Activated T-cell treated with anti-CD3 and anti-CD28 coated beads for 4 hours (primary cell): ENCODE measurements at places on chromosomes 11 and 22.

GRCh38 chr22:23145878-23146470 is 697 bp downstream of the RAB36 start:
- no peak for DNase-seq

- DNase-seq: no peak
Measured at GRCh38 chr11:60056349-60056969, at the start of gene MS4A3. Gene MS4A3 (plus strand): TSS chr11:60056665. CDS start chr11:60061161, 4,496 bp downstream.

GRCh38 chr11:19648321-19648720 is 64.3 kb upstream of the NAV2 start:
- no peak for DNase-seq

- DNase-seq: no peak
Measured at GRCh38 chr22:26395926-26396325, 33.1 kb upstream of the ASPHD2 start.

DNA sequence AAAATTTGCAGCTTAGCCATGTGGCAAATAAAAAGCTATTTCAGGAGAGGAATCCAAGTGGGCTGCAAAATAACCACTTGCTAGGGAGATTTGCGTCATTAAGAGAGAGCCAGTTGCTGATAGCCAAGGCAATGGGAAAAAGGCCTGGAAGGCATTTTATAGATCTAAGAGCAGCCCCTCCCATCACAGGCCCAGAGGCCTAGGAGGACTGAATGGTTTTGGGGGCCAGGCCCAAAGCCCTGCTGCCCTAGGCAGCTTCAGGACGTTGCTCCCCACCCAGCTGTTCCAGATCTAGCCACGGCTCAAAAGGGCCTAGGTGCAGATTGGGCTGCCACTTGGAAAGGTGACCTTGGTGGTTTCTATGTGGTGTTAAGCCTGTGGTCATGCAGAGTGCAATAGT is 169.0 kb downstream of the AASDHPPT start:
- DNase-seq: no peak

DNA sequence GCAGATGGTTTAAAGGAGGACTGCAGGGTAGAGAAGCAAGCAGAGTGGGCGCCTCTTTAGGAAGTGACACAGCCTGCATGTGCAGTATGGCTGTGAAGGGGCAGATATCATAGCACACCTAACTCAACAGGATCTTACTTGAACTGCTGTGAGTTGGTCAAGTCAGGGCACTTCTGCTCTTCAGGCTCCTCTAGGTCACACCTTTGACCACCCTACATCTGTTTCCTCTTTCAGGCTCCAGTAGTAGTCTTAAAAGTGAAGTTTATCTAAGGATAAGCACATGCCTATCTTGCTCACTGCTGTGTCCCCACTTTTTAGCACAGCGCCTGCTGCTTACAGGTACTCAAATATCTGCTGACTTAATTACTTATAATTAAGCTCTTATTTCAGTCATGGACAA is 6.5 kb downstream of the MRPL16 start:
- DNase-seq: no peak

GRCh38 chr22:35328472-35328885 is 28.8 kb downstream of the TOM1 start:
- DNase-seq: no peak

DNA sequence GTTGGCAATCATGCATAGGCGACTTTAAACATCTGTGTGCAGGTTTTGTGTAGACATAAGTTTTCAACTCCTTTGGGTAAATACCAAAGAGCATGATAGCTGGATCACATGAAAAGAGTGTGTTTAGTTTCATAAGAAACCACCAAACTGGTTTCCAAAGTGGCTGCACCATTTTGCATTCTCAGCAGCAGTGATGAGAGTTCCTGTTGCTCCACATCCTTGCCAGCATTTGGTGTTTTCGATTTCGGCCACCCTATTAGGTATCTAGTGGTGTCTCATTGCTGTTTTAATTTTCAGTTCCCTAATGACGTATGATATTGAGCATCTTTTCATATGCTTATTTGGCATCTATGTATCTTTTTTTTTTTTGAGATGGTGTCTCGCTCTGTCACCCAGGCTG is 62.8 kb upstream of the CCND1 start:
- DNase-seq: no peak

DNA sequence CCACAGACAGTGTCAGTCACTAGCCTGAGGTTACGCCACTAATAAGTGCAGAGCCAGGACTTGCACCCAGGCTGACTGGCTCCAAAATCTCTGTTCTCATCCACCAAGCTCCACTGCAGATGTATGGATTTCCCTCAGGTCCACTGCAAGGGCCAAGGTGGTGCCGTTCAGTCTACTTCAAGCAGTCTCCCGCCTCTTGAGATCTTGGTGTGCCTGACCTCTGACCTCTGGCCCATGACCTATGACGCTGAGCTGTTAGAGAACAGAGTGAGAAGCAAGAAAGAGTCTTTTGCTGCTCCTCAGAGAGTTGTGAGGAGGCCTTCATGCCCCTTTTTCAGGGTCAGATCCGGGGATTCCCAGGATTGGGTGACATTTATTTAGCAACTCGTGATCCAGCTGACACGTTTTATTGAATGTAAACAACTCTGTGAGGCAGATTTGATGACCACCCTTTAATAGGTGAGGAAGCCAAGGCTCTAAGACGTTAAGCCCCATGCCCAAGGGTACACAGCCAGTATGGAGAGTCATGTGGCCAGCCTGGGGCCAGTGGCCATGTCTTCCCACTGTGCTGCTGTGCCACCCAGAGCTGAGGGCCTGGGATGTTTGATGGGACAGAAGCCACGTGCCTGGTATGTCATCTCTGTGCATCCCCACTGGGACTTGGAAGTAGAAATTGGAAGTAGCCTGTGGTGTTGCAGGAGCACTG is 25.2 kb downstream of the DCPS start:
- no peak for DNase-seq

DNA sequence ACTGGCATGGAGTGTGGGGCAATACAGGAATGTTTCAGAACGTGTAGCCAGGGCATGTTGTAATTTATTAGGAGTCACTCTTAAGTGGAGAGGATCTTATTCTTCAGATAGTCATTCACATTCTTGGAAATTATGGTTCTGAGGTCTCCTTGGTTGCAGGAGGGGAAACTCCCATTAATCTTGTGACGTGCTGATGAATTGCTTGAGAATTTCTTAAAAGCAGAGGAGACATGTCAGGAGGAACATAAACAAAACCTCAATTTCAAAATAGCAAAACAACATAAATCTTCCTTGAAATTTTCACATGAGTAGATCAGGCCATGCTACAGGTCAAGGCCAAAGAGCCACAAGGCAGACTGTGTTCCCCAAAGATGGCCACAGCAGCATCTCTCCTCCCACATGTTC is 50.4 kb downstream of the ADM start:
- DNase-seq: no peak

DNA sequence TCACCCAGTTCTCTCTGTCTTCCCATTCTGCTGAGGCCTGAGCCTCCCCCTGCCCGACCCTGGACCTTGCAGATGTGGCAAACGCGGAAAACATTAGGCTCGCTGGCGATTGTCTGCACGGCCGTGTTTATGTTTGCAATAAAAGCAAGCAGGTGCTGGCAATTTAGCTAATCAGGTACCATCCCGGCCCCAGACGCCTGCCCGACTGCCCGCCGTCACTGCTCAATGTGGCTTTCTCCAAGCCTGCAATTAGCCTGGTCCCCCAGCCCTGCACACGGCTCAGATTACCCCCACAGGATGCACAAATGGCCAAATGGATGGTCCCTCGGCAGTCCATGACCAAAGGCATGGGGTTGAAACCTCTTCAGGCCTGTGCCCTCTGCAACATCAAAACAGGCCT is 259.7 kb downstream of the MN1 start:
- DNase-seq: no peak

DNA sequence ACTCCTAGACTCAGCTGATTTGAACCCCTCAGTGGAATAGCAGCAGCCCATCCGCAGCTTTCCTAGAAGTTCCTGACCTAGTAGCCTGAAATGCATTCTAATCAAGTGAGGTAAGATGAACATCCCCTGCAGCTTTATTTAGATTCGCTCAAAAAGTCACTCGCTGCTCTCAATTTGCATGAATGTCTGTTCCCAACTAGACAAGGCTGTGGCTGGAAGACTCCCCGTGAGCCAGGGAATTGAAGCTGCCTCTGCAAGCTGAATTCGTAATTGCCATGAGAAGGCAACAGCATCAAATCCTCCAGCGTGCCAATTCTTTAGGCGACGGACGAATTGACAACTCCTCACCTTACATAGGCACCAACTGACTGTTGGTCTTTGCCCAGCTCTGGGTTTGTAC is 17.1 kb upstream of the SCN3B start:
- no peak for DNase-seq
